ENCODE measurements at places on chromosomes 7 and 10. TPM values are rescaled to one million over a fixed set of nuclear protein-coding genes. Genes with fewer than 3 reads are reported as not detected.

VPS50 gene
- 36.9 TPM for total RNA-seq

C7orf57 gene
- total RNA-seq, result 0.24 TPM

CH25H gene
- 0.73 TPM for total RNA-seq

MYH16 gene
- total RNA-seq, result 0.97 TPM

NOS3 gene
- 1.1 TPM for total RNA-seq

SFTPD gene
- total RNA-seq, result not detected

ANKRD1 gene
- 6.2 TPM for total RNA-seq

VWC2 gene
- total RNA-seq, result not detected

CPA4 gene
- not detected for total RNA-seq

PTN gene
- 0.54 TPM for total RNA-seq

GFRA1 gene
- not detected for total RNA-seq

MACROH2A2 gene
- 26.9 TPM for total RNA-seq

CFAP46 gene
- not detected for total RNA-seq

ANKRD30A gene
- not detected for total RNA-seq

C10orf90 gene
- total RNA-seq, result not detected

LRMDA gene
- total RNA-seq, result 5.5 TPM

GIMAP6 gene
- not detected for total RNA-seq

CPN1 gene
- total RNA-seq, result not detected

LRIT1 gene
- total RNA-seq, result not detected

CDHR3 gene
- 4.0 TPM for total RNA-seq

AKR1C8 gene
- total RNA-seq, result not detected

PDK4 gene
- total RNA-seq, result 6.5 TPM

IGF2BP3 gene
- 111 TPM for total RNA-seq

MEPCE gene
- total RNA-seq, result 26.1 TPM

ADAM8 gene
- total RNA-seq, result 54.4 TPM

KCNH2 gene
- 0.66 TPM for total RNA-seq

NSUN6 gene
- 10.5 TPM for total RNA-seq

DNAH11 gene
- total RNA-seq, result 1.9 TPM

C10orf105 gene
- total RNA-seq, result not detected

NME8 gene
- total RNA-seq, result not detected

CREB5 gene
- 12.9 TPM for total RNA-seq

STK17A gene
- 53.5 TPM for total RNA-seq

GPNMB gene
- 6.1 TPM for total RNA-seq

MYPN gene
- total RNA-seq, result 0.38 TPM

CCL24 gene
- 0.68 TPM for total RNA-seq

HMX2 gene
- not detected for total RNA-seq

PRF1 gene
- not detected for total RNA-seq

CALHM3 gene
- not detected for total RNA-seq

ATOH7 gene
- total RNA-seq, result not detected

SPRN gene
- total RNA-seq, result 0.15 TPM

PVRIG gene
- total RNA-seq, result not detected

MSMB gene
- total RNA-seq, result 7.4 TPM
